ENCODE measurements at places on chromosomes 12 and 14.

- no peak for DNase-seq
Measured at GRCh38 chr14:80653956-80654355, 287.6 kb downstream of the CEP128 start.

DNA sequence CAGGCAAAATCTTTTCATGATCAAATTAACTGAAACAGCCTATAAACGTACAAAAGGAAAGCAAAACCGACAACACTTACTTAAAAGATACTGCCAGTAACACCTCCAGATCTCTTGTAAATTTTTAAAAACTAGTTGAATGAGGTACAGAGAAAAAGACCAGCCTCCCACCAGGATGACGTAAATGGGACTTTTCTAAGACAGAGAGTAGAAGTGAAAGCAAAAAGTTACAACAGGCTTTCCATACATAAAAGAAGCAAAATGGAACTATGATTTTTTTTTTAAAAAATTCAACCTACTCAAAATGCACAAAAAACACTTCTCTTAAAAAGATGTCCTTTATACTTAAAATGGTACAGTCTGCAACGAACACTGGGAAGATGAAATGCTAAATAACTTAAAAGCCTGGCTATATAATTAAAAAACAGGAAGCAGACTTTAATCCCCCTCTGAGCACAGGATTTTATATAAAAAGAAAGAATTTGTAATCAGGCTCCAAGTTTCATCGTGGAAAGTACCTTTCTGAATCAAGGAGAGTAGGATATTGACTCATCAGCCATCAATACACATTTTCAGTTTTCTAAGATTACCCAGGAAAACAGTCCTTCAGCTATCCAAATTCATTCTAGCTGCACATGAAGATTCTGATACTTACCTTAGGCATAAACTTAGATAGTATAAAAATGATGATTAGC, 14.2 kb upstream of the MYO1A start:
- DNase-seq = no peak

DNA sequence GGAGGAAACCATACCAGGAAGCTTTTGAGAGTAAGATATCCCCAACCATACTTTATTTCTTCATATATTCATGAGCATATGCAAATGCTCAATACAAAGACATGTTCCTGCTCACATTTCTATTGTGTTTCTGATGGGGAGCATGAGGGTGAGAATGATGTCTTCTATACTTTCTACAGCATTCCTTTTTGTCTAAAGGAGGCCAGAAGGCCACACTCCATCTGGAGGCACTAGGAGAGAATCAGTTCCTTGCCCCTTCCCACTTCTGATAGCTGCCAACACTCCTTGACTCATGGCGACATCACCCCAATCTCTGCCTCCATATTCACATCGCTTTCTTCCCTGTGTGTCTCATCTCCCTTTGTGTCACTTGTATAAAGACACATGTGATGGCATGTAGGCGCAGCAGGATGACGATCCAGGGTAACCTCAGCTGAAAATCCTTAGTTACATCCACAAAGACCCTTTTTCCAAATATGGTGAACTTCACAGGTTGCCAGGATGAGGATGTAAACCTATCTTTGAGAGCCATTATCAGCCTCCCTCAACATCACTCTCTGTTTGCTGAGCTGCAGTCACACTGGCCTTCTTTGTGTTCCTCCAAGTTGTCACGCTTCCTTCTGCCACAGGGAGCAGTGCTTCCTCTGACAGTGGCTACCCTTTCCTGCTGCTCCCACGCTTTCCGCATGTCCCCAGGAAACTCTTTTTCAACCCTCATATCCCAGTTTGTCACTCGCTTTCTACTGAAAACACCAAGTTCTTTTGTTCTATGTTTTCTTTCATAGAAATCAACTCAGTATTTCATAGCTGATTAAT, 96.9 kb downstream of the STXBP6 start:
- DNase-seq = no peak

DNA sequence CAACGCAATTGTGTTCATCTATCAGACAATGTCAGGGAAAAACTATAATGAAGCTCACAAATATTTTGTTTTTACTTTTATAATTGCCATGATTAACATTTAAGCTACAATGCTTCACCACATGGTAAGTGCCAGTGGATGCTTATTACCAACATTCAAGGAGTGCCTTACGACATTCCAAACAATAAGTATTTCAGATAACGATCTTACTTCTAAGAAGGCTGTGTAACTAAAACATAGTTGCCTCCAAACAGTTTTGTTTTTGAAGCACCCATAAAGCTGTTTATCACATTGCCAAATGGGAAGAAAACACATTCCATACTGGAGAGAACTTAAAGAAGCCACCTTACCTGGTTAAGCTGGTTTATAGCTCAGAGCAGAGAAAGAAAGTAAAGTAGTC, 78.8 kb downstream of the RPS6KA5 start:
- no peak for DNase-seq

GRCh38 chr12:78790148-78790547, 74.4 kb upstream of the SYT1 start:
- no peak for DNase-seq

DNA sequence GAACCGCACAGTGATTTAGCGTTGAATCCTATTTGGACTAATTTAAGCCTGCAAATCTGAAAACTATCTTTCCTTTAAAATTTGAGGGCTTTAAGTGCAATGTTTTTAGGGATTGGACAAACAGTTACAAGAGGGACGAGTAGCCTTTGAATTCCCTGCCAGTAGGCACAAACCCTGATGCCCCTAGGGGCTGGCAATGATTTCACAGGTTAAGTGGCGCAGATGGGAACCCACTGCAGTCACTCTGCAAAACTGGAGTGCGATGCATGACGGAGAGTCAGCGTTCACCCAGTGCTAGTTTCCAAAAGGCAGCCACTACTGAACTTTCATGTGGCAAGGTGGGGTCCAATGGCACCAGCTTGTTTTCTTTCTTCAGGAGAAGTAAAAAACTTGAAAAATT, 99.4 kb upstream of the FRMD6 start:
- DNase-seq = no peak

DNA sequence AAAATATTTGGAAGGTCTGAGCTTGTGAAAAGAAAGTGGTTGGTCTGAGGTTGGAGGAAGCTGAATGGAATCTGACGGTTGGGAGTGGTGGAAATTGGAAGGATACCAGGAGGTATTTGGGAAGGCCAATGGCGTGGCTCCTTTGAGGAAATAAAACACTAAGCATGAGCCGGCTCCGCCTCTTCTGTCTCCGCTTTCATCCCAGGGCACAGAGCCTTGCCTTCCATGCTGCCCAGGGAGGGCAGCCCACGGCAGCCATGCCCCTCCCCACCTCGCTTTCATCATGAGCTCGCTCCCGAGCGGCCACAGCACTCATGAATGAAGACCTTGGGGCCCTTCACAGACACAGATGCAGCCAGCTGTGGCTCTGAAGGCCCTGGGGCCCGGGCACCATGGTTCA, 36.2 kb downstream of the HSP90AA1 start:
- DNase-seq = no peak

DNA sequence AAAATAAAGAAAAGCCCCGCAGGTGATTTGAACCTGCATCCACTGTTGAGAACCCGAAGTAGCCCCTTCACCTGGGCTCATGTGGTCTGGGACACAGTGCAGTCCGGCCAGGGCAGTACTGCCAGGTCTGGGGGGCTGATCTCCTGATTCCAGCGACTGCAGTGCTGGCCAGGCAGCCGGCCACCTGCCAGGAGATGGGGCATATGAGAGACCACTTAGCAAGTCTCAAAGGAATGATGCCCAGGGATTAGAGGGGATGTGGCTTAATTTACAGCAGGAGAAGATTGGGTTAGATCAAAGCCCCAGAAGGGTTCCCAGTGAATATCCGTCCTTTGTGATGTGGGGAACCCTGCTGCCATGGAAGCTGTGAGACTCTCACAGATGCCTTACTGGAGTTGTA, 113.3 kb downstream of the PRMT8 start:
- DNase-seq = no peak

DNA sequence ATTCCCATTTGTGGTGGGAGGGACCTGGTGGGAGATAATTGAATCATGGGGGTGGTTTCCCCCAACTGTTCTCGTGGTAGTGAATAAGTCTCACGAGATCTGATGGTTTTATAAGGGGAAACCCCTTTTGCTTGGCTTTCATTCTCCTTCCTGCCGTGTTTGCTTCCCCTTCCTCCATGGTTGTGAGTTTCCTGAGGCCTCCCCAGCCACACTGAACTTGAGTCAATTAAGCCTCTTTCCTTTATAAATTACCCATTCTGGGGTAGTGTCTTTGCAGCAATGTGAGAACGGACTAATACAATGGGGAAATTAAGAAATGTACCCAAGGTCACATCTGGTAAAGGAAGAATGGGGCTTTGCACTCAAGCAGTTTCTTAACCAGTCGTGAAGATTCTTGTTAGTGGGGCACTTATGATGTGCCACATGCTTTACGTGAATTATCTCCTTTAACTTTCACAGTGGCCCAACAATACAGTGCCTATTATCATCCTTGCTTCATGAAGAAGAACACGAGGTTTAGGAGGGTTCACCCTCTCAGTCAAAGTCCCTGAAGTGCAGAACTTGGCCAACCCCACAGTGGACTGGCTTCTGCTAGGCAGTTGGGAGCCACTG, 234.3 kb downstream of the EFCAB11 start:
- DNase-seq = no peak

- no peak for DNase-seq
Measured at GRCh38 chr14:38743966-38744584, 359.0 kb downstream of the SEC23A start.

GRCh38 chr12:30977124-30977523, 50.6 kb downstream of the TSPAN11 start:
- no peak for DNase-seq

GRCh38 chr14:99133636-99134515, 138.1 kb downstream of the BCL11B start:
- DNase-seq = no peak

DNA sequence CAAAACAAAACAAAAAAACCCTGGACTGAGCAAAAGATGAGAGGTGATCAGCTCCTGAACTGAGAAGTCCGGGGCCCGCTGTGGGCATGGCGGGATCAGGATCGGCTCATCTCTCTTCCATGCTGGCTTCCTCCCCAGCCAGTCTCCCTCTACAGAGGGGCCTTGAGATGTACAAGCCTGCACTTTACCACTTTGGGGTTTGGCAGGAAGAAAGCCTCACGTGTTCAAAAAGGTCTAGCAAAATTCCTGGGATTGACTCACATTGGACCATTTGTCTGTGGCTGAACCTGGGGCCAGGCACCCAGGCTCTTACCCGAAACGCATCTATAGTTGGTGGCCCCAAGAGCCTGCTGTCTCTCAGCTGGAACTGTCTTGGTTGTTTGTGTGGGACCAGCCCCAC, 89.0 kb downstream of the SLC24A4 start:
- no peak for DNase-seq

Data from NCI-H446 treated with DMSO at 0.1 percent for 48 hours (cell line).